ENCODE measurements at places on chromosomes 2 and 18.

- no peak for DNase-seq
These were observed 47.7 kb upstream of the ZBTB7C start for GRCh38 chr18:48456838-48457237.

DNA sequence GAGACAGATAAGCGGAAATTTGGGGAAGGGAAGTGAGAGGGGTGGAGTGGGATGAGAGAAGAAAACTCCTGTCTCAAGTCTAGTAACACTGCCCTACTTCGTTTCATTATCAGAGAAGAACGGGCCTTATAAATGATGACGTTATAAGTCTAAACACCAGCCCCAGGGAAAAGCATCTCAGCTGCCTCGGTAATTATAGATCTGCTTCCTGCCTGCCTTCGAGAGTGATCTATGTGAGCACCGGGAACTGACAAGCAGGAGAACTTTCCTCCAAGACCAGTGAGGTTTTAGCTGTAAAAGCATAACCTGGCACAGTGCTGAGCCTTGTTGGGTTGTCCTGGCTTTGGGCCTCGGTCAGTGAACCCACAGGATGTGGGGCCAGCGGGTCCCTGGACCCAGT, 227.9 kb upstream of the SIX2 start:
- no peak for DNase-seq

- DNase-seq: no peak
These were observed 294.5 kb downstream of the PRKCE start for GRCh38 chr2:45946023-45946422.

- DNase-seq: no peak
These were observed 4.7 kb downstream of the TYMS start for GRCh38 chr18:662197-662596.

DNA sequence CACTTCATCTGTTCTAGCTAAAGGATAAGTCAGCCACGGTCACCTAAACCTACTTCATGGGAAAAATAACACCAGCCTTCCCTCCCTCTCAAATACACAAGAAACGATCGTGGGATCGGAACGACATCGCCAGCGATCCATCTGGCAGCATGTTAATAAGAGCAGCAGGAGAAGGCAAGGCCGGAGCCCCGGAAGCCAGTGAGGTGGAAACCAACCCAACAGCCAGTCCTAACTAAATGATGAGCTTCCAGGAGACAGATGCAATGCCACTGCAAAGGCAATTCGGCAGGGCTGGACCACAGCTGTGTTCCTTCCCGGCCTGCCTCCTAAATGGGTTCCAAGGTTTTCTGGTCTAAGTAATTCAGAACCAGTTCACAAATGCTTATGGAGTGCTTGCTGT, 117.5 kb downstream of the TMEM163 start:
- no peak for DNase-seq

DNA sequence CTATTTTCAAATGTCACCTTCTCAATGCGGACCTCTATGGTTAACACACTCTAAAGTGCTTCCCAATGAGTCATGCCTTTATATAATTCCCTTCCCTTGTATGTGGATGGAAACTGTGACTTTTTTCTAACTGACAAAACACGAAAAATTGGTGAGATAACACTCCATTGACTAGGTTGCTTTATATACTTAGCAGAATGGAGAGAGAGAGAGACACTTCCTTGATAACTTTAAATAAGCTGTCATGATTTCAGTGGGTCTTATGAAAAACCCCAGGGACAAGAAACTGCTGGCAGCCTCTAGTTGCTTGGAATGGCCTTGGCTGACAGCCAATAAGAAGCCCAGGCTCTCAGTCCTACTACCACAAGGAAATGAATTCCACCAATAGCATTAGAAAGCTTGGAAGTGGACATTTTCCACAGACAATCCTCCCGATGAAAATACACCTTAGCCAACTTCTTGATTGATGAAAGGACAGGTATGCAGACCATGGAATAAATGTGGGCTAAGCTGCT, 322.2 kb downstream of the ZNF804A start:
- DNase-seq: no peak

GRCh38 chr2:41922177-41922576, 125.6 kb upstream of the PKDCC start:
- DNase-seq: no peak

GRCh38 chr2:152432206-152432653, 97.3 kb downstream of the FMNL2 start:
- DNase-seq: no peak

DNA sequence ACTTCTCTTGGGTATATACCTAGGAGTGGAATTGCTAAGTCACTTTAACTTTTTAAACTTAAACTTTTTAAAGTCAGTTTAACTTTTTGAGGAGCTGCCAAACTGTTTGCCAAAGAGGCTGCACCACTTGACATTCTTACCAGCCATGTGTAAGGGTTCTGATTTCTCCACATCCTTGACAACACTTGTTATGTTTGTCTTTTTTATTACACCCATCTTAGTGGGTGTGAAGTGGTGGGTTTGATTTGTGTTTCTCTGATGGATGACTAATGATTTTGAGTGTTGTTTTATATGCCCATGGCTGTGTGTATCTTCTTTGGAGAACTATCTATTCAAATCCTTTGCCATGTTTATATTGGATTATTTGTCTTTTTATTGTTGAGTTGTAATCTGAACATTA, 13.6 kb downstream of the ASAP2 start:
- no peak for DNase-seq

- no peak for DNase-seq
These were observed 90.2 kb downstream of the PXDN start for GRCh38 chr2:1653956-1654695.

DNA sequence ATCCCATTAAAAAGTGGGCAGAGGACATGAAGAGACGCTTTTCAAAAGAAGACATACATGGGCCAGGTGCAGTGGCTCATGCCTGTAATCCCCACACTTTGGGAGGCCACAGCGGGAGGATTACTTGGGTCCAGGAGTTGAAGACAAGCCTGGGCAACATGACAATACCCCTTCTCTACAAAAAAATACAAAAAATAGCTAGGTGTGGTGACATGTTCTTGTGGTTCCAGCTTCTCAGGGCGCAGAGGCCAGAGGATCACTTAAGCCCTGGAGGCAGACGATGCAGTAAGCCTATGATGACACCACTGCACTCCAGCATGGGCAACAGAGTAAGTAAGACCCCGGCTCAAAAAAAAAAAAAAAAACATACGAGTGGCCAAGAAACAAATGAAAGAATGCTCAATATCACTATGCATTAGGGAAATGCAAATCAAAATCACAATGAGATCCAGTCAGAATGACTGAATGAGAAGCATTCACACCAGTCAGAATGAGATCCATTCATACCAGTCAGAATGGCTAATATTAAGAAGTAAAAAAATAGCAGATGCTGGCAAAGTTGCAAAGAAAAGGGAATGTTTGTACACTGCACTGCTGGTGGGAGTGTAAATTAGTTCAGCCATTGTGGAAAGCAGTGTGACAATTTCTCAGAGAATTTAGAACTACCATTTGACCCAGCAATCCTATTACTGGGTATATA, 550.2 kb upstream of the SLC39A10 start:
- no peak for DNase-seq

- DNase-seq: no peak
These were observed 13.8 kb downstream of the MMADHC start for GRCh38 chr2:149573760-149574159.
